ENCODE measurements at places on chromosomes 7 and 10. TPM values are rescaled to one million over a fixed set of nuclear protein-coding genes. Genes with fewer than 3 reads are reported as not detected.

The TWIST1 gene
- 1.2 TPM for total RNA-seq

DNA sequence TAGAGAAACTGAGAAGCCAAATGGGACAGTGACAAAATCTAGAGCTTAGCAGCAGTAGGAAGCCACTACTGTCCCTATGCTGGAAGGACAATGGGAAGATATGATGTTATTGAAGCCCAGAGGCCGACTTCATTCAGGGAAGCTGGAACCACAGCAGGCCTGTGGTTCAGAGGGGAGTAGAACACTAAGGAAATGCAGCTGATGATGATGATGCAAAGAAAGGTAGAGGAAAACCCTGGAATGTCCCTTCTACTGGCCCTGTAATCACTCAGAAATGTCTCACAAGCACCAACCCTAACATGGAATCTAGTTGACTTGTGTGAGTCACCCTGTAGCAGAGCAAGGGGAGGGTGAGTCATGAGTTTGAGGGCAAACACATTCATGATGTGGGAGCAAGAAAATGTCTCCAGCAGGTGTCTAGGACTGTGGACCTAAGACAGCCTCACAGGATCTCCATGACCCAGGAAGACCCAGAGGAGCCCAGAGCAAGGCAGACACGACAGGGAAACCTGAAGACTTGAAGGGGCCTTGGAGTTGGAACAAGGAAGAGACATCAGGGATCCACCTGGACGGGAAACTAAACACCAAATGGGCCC, 37.0 kb upstream of the LRRC17 start:
- DNase-seq: peak; percentile 63
- no peaks in the 10 kb centered on the region for H3K27me3 ChIP-seq
- H3K36me3 ChIP-seq: no peaks in the 10 kb centered on the region
- H3K4me3 ChIP-seq: no peak overlapping the region
- no peak overlapping the region for H3K27ac ChIP-seq

DNA sequence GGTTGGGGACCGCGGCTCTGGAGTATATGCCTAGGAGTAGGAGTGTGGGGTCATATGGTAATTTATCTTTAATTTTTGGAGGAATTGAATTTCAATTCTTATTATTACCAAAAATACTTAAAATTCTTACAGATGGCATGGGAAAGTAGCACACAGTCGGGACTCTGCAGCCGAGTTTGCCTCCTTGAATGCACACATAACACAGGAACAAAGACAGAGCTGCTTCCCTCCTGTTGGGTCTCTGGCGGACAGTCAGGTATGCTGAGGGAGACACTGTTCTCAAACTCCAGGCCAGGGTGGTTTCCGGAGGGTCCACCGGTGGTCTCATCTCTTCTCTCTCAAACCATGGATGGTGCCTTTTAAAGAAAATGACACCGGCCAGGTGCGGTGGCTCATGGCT, 32.7 kb downstream of the GRIFIN start:
- H3K36me3 ChIP-seq: no peaks in the 10 kb centered on the region
- H3K27ac ChIP-seq: no peak overlapping the region
- no peak overlapping the region for H3K4me3 ChIP-seq
- DNase-seq: no peak
- no peaks in the 10 kb centered on the region for H3K4me1 ChIP-seq

The SCIN gene
- total RNA-seq: 0.64 TPM

- peaks cover 10% of the 10 kb centered on the region for H3K36me3 ChIP-seq
- no peak for DNase-seq
- no peak overlapping the region for H3K27ac ChIP-seq
- no peaks in the 10 kb centered on the region for H3K27me3 ChIP-seq
- no peak overlapping the region for H3K4me3 ChIP-seq
These were observed 21.2 kb downstream of the CYP17A1 start for GRCh38 chr10:102815790-102816549.

GRCh38 chr10:68496072-68496471, 24.3 kb upstream of the DNA2 start:
- no peaks in the 10 kb centered on the region for H3K4me1 ChIP-seq
- DNase-seq: no peak
- H3K4me3 ChIP-seq: no peak overlapping the region
- no peaks in the 10 kb centered on the region for H3K27me3 ChIP-seq
- H3K27ac ChIP-seq: no peak overlapping the region

GRCh38 chr10:96339956-96340904, 18.6 kb downstream of the OPALIN start:
- H3K4me3 ChIP-seq: no peak overlapping the region
- H3K4me1 ChIP-seq: peaks cover 9% of the 10 kb centered on the region
- no peaks in the 10 kb centered on the region for H3K36me3 ChIP-seq
- H3K27me3 ChIP-seq: peaks cover 6% of the 10 kb centered on the region
- peak; percentile 83 for DNase-seq

GRCh38 chr10:132509506-132510173, 27.9 kb upstream of the INPP5A start:
- H3K27ac ChIP-seq: no peak overlapping the region
- no peaks in the 10 kb centered on the region for H3K27me3 ChIP-seq
- H3K4me3 ChIP-seq: no peak overlapping the region
- H3K36me3 ChIP-seq: no peaks in the 10 kb centered on the region

DNA sequence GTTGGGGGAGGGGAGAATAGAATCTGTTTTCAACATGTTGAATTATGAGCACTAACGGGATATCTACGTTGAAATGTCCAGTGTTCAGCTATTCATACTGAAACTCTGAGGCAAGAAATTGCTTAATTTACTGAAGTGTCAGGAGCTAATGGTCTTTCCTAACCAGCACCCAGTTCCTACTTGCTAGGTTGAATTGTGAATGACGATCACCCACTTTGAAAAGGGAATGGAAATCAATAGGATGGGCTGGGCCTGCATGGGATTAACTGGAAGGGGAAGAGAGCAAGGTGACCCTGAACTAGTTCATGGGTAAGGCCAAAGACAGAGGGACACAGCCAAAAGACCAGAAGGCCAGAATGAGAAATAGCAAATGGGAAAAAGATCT, 51.3 kb downstream of the HIPK2 start:
- no peak for DNase-seq
- H3K4me3 ChIP-seq: no peak overlapping the region
- peaks cover 8% of the 10 kb centered on the region for H3K36me3 ChIP-seq
- peak overlapping the region; percentile 42 for H3K27ac ChIP-seq
- no peaks in the 10 kb centered on the region for H3K27me3 ChIP-seq

The UNCX gene
- not detected for total RNA-seq

The SLIT1 gene
- 1.4 TPM for total RNA-seq

GRCh38 chr7:93817526-93817925, 73.0 kb downstream of the TFPI2 start:
- DNase-seq: no peak
- no peaks in the 10 kb centered on the region for H3K4me1 ChIP-seq
- H3K27ac ChIP-seq: no peak overlapping the region
- H3K4me3 ChIP-seq: no peak overlapping the region

The AGK gene
- total RNA-seq: 49.7 TPM

DNA sequence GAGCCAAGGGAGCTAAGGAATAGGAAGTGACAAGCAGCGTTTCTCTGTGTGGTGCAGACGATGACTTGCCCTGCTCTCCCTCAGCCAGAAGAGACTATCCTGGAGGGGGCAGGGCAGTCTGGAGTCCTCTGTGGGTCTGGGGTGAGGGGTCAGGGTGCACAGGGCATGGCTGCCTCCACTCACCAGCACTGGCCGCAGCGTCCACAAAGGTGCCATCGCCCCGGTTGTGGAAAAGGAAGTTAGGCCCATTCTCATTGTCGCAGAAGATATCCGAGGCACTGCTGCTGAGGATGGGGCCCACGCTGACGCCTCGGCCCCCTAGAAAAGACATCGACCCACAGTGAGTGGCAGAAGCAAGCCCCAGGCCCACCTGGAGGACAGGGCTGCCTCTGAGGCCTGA, 58.2 kb downstream of the GOLGA7B start:
- no peaks in the 10 kb centered on the region for H3K36me3 ChIP-seq
- H3K4me1 ChIP-seq: no peaks in the 10 kb centered on the region
- H3K27ac ChIP-seq: no peak overlapping the region
- no peak overlapping the region for H3K4me3 ChIP-seq
- DNase-seq: no peak
- peaks cover 7% of the 10 kb centered on the region for H3K27me3 ChIP-seq

The GPR85 gene
- not detected for total RNA-seq

The PSMG3 gene
- 21.4 TPM for total RNA-seq

- DNase-seq: no peak
- H3K36me3 ChIP-seq: no peaks in the 10 kb centered on the region
- no peaks in the 10 kb centered on the region for H3K4me1 ChIP-seq
- peaks cover 2% of the 10 kb centered on the region for H3K27me3 ChIP-seq
These were observed 15.9 kb downstream of the KPNA7 start for GRCh38 chr7:99191869-99192596.

- peak within 1 kb of the TSS; percentile 96 for H3K4me3 ChIP-seq
- DNase-seq: peak; percentile 96
- peak within 1 kb of the TSS; percentile 95 for H3K27ac ChIP-seq
- peaks cover 16% of the 10 kb centered on the region for H3K36me3 ChIP-seq
These were observed at the start of gene KDM7A for GRCh38 chr7:140176811-140177702. Gene KDM7A (minus strand): TSS chr7:140176983. CDS start chr7:140176937, 46 bp downstream.

The CPED1 gene
- not detected for total RNA-seq

The ELOVL3 gene
- not detected for total RNA-seq

The ANKRD26 gene
- 10.2 TPM for total RNA-seq

- DNase-seq: no peak
- no peak overlapping the region for H3K27ac ChIP-seq
- no peaks in the 10 kb centered on the region for H3K4me1 ChIP-seq
These were observed 253.2 kb upstream of the INHBA start for GRCh38 chr7:41955893-41956675.

The LIPM gene
- not detected for total RNA-seq

DNA sequence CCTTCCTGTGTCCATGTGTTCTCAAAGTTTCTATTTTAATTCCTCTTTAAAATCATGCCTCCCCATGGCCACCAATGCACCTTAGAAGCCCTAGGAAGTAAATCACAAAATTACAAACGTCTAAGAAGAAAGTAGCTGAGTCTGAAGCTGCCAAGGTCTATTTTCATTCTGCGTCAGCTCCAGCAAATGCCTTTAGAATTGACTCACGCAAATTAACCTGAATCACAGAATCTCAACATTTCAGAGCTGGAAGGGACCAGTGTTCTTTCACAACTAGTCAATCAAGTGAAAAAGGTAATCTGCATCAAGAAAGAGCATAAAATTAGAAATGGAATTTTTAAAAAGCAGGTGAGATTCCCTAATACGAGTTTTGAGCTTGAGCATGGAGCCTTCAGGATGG, 1017.6 kb downstream of the SORCS3 start:
- H3K36me3 ChIP-seq: no peaks in the 10 kb centered on the region
- no peak overlapping the region for H3K4me3 ChIP-seq
- H3K27ac ChIP-seq: no peak overlapping the region
- no peaks in the 10 kb centered on the region for H3K27me3 ChIP-seq

The CTNNA3 gene
- total RNA-seq: 0.30 TPM

DNA sequence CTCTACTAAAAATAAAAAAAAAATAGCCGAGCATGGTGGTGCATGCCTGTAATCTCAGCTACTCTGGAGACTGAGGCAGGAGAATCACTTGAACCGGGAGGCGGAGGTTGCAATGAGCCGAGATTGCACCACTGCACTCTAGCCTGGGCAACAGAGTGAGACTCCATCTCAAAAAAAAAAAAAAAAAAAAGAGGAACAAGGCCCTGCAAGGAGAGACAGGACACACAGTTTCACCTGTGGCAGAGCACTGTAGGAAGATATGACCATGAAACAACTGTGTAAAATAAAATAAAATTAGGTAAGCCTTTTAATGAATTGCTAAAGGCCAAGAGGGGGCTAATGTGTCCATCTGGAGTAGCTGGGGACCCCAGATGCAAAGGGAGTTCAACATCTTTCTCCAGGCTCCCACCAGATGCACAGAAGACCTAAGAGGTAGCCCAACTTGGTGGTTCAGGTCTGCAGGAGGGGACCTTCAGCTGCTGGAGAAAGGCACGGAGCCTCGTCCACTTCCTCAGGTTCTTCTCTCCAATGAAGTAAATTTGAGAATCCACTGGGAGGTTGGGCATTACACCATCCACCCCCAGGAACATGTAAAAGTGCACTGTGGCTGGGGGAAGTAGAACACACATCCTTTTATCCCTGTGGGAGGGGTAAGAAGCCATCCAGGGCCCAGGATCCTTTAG, 12.7 kb downstream of the PPIF start:
- no peak overlapping the region for H3K27ac ChIP-seq
- peaks cover 20% of the 10 kb centered on the region for H3K4me1 ChIP-seq
- H3K36me3 ChIP-seq: peaks cover 25% of the 10 kb centered on the region
- no peak for DNase-seq
- no peak overlapping the region for H3K4me3 ChIP-seq

Measured in activated CD4-positive, alpha-beta T cell treated with anti-CD3 and anti-CD28 coated beads for 36 hours (primary cell).